ENCODE measurements at places on chromosomes 7 and 10.

GRCh38 chr10:71753091-71753959 is 20.0 kb downstream of the VSIR start:
- no peak for DNase-seq

GRCh38 chr7:112531675-112532074 is 50.9 kb downstream of the LSMEM1 start:
- no peak for DNase-seq

DNA sequence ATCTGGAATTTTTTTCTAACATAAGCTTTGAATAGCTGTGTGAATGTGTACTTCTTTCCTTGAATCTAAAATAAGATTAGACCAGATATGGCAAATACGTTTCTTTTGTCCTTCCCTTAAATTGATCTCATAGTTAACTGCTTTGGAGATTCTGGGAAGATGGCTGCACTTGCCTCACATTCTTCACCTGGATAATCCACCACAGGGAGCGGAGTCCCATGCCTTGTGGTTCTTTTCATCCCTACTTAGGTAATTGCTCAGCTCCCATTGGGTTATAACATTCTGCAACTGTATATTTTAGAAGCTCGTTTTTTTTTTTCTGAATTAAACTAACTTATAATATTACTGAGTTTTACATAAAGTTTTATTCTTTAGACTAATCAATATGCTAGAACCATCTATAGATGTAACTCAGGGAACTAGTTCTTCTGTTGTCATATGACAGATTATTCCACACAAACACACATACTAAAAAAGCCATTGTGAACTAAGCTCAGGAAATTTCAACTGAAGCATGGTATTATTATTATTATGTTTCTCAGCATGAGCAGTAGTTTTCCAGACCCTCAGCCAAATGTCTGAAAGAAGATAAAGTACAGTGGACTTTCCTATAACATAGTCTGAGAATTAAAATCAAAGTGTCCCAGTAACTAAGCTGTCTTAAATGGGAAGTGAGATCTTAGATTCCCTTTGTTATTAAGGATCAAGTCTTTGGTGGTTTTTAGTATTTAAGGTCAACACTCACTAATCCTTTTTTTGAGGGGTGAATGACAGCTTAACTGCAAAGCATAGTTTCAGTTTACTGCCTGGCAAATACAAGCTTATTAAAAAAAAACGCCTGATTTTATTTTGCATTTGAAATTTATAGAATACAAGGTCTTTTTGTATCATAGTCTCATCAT is 182.3 kb downstream of the PPP1R9A start:
- DNase-seq, result no peak

- DNase-seq, result no peak
These were observed 53.0 kb downstream of the FAM241B start for GRCh38 chr10:69682955-69683474.

- DNase-seq, result no peak
These were observed 75.8 kb downstream of the OR13A1 start for GRCh38 chr10:45239642-45240041.

- DNase-seq, result no peak
These were observed 133.9 kb downstream of the ANLN start for GRCh38 chr7:36523371-36524101.

GRCh38 chr7:103795787-103796186 is 193.7 kb downstream of the RELN start:
- no peak for DNase-seq

DNA sequence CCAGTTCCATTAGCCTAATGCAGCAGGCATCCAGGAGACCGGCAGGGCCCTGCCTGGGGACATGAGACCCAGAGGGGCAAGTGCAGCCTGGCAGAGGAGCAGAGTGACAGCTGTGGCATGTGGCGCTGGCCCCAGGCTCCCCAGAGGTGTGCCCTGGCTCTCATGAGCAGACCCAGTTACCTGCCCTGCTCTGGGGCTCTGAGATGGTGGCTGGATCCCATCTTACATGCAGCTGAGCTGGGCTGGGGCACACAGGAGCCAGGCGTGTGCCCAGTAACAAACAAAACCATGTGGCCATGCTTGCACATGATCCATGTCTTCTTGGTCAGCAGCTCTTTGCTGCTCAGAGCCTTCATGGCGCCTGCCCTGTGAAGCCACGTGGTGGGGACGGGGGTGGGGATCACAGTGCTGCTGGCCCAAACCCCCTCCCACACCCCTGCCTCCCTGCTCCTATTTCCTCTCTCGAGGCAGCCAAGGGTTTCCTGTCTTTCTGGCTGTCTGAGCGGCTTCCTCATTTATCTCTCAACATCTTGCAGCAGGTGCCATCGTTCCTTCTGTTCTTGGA is 40.3 kb upstream of the GTF2I start:
- DNase-seq, result no peak

- no peak for DNase-seq
These were observed 502.5 kb upstream of the GHITM start for GRCh38 chr10:83636826-83637225.

GRCh38 chr10:73478636-73479035 is 17.2 kb downstream of the PPP3CB start:
- no peak for DNase-seq

DNA sequence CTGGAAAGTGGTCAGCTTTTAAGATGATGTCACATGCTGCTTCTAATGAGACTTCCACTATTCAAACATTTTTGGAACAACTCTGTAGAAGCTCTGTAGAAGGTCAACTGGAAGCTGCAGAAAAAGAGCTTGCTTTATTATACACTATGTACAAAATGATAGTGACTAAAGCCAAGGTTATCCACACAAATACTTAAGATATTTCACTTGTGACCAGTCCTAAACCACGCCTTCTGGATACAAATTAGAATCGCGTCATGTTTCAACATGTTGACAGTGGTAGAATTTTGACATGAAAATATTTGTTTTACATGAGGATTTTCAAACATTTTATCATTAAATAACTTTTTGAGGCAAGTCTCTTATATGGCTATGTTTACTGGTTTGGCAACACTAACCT is 499.6 kb upstream of the PHF14 start:
- no peak for DNase-seq

DNA sequence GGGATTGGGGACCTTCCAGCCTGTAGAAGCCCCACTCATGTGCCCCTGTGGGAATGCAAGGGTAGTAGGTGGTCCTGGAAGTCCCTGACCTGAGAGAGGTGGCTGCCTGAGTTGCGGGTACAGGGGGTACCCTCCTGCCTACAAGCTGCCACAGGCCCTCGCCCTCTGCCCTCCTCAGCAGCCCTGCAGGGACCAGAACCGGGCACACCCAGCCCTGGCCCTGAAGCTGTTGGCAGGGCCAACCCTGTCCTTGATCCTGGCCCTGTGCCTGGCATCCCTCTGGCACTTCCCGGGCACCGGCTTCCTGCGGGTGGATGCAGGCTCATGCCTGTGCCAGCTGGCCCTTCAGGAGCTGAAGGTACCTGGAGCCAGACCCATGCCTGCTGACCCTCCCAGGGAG is 54.9 kb upstream of the ELN start:
- DNase-seq, result no peak

- DNase-seq, result no peak
These were observed 498 bp upstream of the ST7 start for GRCh38 chr7:116952635-116953371.

DNA sequence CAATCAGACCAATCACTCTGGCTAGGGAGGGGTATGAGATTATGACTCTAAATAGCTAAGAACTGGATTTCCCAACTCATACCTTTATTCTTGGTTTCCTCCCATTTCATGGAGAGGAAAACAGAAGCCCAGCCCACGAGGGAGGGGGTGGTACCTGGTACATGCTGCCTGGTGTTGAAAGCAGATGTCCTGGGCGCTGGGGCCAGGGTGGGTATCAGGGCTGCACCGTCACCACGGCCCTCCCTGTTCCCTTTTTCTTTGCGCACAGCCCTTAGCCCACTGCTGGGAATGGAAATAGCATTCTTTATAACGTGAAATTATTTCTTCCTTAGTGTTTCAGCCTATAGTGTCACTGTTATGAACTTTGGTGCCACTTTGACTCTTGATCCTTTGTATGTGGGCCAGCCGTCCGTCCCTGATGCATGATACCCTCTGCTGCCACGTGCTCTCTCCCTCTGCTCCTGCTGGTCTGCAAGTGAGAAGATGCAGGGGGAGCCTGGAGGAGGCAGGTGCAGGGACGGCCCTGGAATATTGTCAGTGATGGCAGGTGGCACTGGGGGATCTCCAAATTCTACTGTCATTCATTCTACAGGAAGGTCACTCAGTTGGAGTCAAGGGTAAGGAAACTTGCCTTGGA is 158.5 kb downstream of the CDH23 start:
- no peak for DNase-seq

- no peak for DNase-seq
These were observed 118.7 kb downstream of the MAD1L1 start for GRCh38 chr7:2114052-2114451.

All from stimulated activated CD4-positive, alpha-beta T cell treated with anti-CD3 and anti-CD28 coated beads, TNF-alpha, amount 100 ng/mL, for 4 hours (primary cell).